Naive thymus-derived CD4-positive, alpha-beta T cell (primary cell): ENCODE measurements at places on chromosomes 5 and 9. TPM values are rescaled to one million over a fixed set of nuclear protein-coding genes. Genes with fewer than 3 reads are reported as not detected.

The SH3GL2 gene
- not detected in 2 replicates for total RNA-seq

The PCDHA9 gene
- not detected for total RNA-seq

The PPP2R2B gene
- 0.24 TPM for total RNA-seq

The GABRA1 gene
- total RNA-seq = not detected

The IFNA13 gene
- not detected in 2 replicates for total RNA-seq

DNA sequence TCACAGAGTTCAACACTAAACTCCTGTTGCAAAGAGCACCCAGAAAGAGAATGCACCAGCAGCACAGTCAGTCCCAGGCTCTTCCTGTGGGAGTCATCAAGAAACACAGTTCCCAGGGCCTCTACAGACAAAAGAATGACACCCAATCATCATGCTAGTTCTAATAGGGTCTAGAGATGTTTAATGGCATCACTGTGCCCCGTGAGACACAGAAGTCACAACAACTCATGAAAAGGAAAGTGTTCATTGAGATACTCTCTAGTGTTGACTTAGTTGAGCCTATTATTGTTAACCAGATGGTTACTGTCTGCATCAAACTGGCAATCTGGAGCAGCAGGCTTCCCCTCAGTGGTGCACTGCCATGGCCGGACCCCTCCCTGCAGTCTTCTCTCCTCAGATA is 1.6 kb downstream of the KLHL3 start:
- no peak for DNase-seq

- no peak for DNase-seq
Measured at GRCh38 chr9:114364134-114365041, 23.4 kb downstream of the AKNA start.

DNA sequence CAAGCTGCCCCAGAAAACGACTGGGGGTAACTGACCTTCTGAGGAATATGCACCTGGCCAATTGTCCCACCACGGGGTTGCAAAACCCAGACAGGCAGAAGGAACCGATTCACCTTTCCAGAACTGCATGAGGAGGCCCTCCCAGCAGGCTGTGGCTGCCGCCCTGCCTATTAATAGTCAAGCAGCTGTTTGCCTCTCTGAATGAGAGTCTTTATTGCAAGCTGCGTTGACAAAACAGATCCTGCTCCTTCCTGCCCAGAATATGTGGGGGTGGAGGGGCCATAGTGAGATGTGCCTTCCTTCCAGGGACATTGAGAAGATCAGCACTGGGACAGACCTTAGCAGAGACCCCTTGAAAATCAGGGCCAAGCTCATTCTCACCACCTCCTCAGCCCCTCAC is 18.3 kb upstream of the TCOF1 start:
- no peak for DNase-seq

GRCh38 chr5:59146729-59147128 is 563.9 kb downstream of the RAB3C start:
- no peak for DNase-seq

GRCh38 chr5:26791433-26791832 is 247.0 kb downstream of the CDH9 start:
- no peak for DNase-seq

DNA sequence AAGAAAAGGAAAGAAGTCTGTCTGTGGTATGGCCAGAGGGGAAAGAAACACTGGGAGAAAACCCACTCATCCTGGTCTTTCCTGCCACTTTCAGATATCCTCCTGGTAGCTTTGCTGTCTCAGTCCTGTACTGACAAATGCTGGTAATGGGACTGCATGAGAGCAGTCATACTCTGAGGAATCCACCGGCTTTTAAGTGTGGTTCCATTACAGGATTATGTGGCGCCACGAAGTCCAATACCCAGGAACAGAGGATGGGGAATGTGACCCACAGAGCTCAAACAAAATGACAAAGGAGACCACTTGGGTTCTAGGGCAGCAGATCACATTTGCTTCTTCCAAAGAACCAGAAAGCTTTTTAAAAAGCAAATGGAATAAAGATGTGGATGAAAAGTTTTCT is 26.3 kb upstream of the FBP1 start:
- no peak for DNase-seq

GRCh38 chr5:81739291-81739690 is 11.6 kb downstream of the SSBP2 start:
- no peak for DNase-seq

- no peak for DNase-seq
Measured at GRCh38 chr9:3868012-3868411, 342.2 kb upstream of the RFX3 start.

DNA sequence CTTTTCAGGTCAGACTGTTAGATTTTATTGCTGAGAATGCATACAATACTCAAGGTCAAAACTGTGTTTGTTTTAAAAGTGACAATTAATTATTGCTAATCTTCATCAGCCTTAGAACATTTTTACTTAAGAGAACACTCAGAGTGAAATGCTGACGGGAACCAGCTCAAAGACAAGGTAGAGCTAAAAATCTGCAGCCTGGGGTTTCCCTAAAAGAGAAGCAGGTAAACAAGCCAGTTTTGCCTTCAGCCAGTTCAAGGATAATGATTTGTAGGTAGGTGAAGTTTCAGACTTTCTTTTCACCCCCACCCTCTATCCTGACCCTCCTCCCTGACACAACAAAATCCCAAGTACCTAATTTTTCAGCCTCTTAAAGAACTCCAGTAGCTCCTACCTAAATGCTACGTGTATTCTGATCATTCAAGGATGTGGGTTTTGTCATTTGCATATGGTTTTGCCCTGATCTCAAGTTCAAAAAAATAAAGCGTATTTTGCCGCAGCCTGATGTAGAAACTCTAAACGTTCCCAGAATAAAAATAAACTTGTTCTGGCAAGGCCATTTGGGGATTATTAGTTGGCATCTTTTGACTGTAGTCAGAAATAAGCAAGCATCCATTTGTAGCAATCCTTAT is 407.2 kb downstream of the EFNA5 start:
- no peak for DNase-seq

DNA sequence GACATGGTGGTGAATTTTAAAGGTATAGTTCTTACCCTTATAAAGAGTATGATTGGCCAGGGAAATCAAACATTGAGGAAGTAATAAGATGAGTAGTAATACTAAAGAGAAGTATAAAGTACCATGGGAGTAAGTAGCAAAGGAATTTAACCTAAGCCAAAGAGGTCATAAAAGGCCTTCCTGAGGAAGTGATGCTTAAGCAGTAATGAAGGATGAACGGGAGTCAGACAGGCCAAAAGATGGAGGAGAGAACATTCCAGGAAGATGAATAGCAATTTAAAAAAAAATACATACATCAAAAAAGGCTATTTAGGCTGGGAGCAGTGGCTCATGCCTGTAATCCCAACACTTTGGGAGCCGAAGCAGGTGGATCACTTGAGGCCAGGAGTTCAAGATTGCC is 29.0 kb downstream of the KLHL3 start:
- DNase-seq = no peak

DNA sequence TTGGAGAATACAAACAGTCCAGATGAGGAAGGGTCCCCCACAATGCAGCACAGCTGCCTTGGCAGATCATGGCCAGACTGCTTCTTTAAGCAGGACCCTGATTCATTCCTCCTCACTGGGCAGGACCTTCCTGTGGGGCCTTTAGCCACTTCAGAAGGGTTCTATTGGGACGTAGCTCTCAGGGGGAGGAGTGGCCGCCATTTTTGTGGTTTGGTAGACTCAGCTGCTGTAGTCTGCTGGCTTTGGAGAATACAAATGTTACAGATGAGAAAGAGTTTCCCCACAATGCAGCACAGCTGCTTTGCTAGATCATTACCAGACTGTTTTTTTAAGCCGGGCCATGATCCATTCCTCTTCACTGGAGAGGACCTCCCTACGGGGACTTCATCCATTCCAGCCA is 57.4 kb downstream of the TMEM38B start:
- no peak for DNase-seq

- no peak for DNase-seq
Measured at GRCh38 chr9:128707446-128707845, 5.1 kb downstream of the PKN3 start.

- no peak for DNase-seq
Measured at GRCh38 chr9:77543131-77543822, 104.8 kb downstream of the GNA14 start.

DNA sequence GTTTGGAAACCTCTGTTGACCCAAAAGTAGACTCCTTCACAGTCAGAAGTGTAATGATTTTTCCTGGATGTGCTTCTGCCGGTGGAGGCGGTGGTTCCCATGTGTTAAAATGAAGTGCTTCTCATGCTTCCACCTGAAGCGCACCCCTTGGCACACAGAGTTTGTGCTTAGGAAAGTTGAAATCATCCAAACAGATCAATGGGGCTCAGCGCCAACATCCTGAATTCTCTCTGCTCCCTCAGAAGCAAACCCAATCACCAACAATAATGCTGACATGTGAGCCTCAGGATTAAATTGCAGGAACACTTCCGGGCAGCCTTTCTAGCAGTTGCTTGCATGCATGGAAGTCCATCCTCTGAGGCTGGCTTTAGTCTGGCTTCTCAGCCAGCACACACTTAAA is 71.0 kb downstream of the MED10 start:
- DNase-seq = no peak
